ENCODE measurements at places on chromosomes 5 and 9.

GRCh38 chr9:96061293-96061987 lies 185.9 kb downstream of the ERCC6L2 start:
- H3K36me3 ChIP-seq, result no peaks in the 10 kb centered on the region
- no peak overlapping the region for H3K4me3 ChIP-seq
- no peaks in the 10 kb centered on the region for H3K27me3 ChIP-seq
- peak; percentile 46 for DNase-seq
- no peak overlapping the region for H3K27ac ChIP-seq

GRCh38 chr5:79032031-79032695 lies 37.3 kb downstream of the DMGDH start:
- H3K36me3 ChIP-seq, result no peaks in the 10 kb centered on the region
- peaks cover 8% of the 10 kb centered on the region for H3K27me3 ChIP-seq
- no peak for DNase-seq
- no peaks in the 10 kb centered on the region for H3K4me1 ChIP-seq

- H3K36me3 ChIP-seq, result no peaks in the 10 kb centered on the region
- DNase-seq, result no peak
- H3K27ac ChIP-seq, result no peak overlapping the region
- no peaks in the 10 kb centered on the region for H3K4me1 ChIP-seq
- H3K4me3 ChIP-seq, result no peak overlapping the region
These were observed 553.5 kb downstream of the CSNK1G3 start for GRCh38 chr5:124065508-124065907.

GRCh38 chr9:127611603-127611898 lies 526 bp upstream of the STXBP1 start:
- H3K36me3 ChIP-seq, result no peaks in the 10 kb centered on the region
- peak overlapping the region; percentile 79 for H3K27ac ChIP-seq
- H3K27me3 ChIP-seq, result peaks cover 52% of the 10 kb centered on the region
- H3K4me1 ChIP-seq, result peaks cover 30% of the 10 kb centered on the region
- no peak for DNase-seq

GRCh38 chr9:98472216-98472615 lies 216.8 kb upstream of the TBC1D2 start:
- H3K27ac ChIP-seq, result no peak overlapping the region
- no peak for DNase-seq
- no peaks in the 10 kb centered on the region for H3K36me3 ChIP-seq
- H3K4me1 ChIP-seq, result no peaks in the 10 kb centered on the region

DNA sequence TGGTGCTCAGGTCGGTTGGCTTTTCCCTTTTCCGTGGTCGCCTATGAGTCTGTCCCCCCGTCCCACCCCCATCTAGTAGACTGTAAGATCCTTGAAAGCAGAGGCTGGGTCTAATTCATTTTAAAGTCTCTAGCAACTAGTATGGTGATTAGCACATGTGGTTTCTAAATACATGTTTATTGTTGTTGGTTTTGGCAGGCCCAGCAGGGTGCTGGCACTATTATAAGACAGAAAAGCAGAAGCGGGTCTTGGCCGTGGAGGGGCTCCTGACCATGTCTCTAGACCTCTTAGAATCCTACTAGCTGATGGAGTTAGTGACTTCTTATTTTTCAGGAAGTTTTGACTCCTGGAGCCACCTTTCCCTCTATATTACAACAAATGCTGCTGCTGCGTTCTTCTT lies 61.5 kb upstream of the TNFSF8 start:
- no peak for DNase-seq
- H3K27me3 ChIP-seq, result no peaks in the 10 kb centered on the region
- no peak overlapping the region for H3K27ac ChIP-seq

GRCh38 chr9:75112789-75113188 lies 24.5 kb downstream of the OSTF1 start:
- no peak overlapping the region for H3K27ac ChIP-seq
- H3K36me3 ChIP-seq, result peaks cover 29% of the 10 kb centered on the region
- no peak overlapping the region for H3K4me3 ChIP-seq
- peaks cover 19% of the 10 kb centered on the region for H3K4me1 ChIP-seq

GRCh38 chr5:112186401-112186990 lies 232.6 kb downstream of the EPB41L4A start:
- no peaks in the 10 kb centered on the region for H3K4me1 ChIP-seq
- no peaks in the 10 kb centered on the region for H3K36me3 ChIP-seq
- H3K4me3 ChIP-seq, result no peak overlapping the region
- DNase-seq, result no peak
- no peak overlapping the region for H3K27ac ChIP-seq

GRCh38 chr9:38737246-38737645 lies 17.3 kb upstream of the FAM240B start:
- H3K36me3 ChIP-seq, result no peaks in the 10 kb centered on the region
- no peak overlapping the region for H3K27ac ChIP-seq
- no peak overlapping the region for H3K4me3 ChIP-seq

GRCh38 chr5:157761690-157762621 lies 18.4 kb downstream of the LSM11 start:
- no peak overlapping the region for H3K4me3 ChIP-seq
- peaks cover 5% of the 10 kb centered on the region for H3K36me3 ChIP-seq
- peaks cover 2% of the 10 kb centered on the region for H3K4me1 ChIP-seq
- no peak for DNase-seq

- peak overlapping the region; percentile 44 for H3K27ac ChIP-seq
- H3K4me1 ChIP-seq, result peaks cover 59% of the 10 kb centered on the region
- DNase-seq, result no peak
- no peaks in the 10 kb centered on the region for H3K27me3 ChIP-seq
These were observed 4.9 kb upstream of the AKNA start for GRCh38 chr9:114392749-114393112.

GRCh38 chr9:114899995-114900394 lies 30.4 kb downstream of the TNFSF8 start:
- peak overlapping the region; percentile 12 for H3K4me3 ChIP-seq
- no peaks in the 10 kb centered on the region for H3K27me3 ChIP-seq
- peaks cover 43% of the 10 kb centered on the region for H3K4me1 ChIP-seq
- peaks cover 60% of the 10 kb centered on the region for H3K36me3 ChIP-seq
- H3K27ac ChIP-seq, result no peak overlapping the region
- no peak for DNase-seq

All from activated naive CD8-positive, alpha-beta T cell treated with anti-CD3 and anti-CD28 coated beads, Interleukin-2, amount 10 ng/mL, durations not matched to agents 7 days and 5 days (primary cell).